ENCODE measurements at places on chromosomes 7 and 10.

DNA sequence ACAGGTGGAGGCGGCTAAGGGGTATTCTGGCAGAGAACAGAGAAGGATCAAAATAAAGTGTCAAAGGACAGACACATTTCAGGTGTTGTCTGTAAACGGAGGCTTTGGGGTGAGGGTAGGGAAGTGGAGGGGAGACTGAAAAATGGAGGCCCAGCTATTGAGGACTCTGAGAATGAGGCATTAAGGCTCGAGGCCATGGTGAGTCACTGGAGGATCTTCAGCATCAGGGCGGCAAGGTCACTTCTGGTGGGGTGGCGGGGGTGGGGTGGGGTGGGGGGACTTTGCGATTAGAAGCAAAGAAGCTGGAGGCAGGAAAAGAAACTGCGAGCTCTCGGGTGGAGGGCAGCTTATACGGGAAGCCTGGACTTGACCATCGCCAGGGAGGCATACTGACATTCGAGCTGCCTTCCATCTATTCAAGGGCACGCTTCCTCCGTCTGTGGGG is 58.4 kb upstream of the PCGF5 start:
- DNase-seq, result no peak

- no peak for DNase-seq
Observed at GRCh38 chr10:15427843-15428414, 56.8 kb upstream of the FAM171A1 start.

GRCh38 chr7:27922907-27923641 is 183.1 kb downstream of the TAX1BP1 start:
- no peak for DNase-seq

DNA sequence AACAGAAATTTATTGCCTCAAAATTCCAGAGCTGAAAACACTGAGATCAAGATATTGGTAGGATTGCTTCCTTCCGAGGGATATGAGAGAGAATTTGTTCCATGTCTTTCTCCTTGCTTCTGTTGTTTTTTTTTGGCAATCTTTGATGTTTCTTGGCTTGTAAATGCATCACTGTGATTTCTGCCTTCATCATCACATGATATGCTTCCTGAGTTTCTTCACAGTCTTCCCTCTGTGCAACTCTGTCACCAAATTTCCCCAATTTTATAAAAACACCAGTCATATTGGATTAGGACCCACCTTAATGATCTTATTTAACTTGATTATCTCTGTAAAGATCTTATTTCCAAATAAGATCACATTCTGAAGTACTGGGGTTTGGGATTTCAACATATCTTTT is 14.7 kb downstream of the TMEM236 start:
- no peak for DNase-seq

DNA sequence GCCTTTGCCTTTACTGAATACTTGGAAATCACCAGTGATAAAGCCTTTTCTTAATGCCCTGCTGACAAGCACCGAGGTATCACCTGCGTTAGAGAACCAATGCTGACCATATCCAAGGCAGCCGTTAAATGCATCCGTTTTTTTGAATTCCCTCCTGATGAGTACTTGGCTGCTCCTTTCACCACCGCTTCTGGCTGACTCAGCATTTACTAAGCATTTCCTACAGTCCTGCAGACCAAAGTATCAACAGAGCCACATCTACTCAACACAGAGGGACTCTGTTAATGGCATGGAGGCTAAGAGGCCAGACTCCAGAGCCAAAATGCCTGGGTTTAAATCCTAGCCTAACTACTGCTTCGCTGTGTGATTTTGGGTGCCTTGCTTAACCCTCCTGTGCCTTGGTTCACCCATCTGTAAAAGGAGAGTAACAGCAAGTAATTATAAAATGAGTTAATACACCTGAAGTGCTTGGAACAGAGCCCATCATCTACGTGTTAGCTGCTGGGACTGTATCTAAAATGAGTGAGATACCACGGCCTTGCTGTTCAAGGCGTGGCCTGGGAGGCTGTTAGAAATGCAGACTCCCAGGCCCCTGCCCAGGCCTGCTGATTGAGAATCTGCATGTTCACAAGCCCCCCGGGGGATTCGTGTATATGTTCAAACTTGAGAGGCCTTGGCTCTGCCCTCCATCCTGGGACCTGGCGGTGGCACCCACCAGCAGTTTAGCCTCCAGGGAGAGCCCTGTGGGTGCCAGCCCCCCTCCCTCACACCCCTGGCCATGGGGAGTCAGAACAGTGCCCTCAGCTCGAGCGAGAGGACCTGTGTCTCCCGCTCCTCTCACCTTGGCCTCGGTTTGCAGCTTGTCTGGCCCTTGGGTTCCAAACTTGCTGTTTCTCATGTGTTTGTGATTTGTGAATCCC is 30.8 kb upstream of the EFCAB10 start:
- DNase-seq, result no peak

GRCh38 chr10:113001599-113002448 is 51.8 kb downstream of the TCF7L2 start:
- no peak for DNase-seq

Measured in sciatic nerve (tissue), 2 donors.